H9 (cell line): ENCODE measurements at places on chromosomes 16 and 17. TPM values are rescaled to one million over a fixed set of nuclear protein-coding genes. Genes with fewer than 3 reads are reported as not detected.

GRCh38 chr17:16155536-16155935 is 59.8 kb downstream of the NCOR1 start:
- peaks cover 22% of the 10 kb centered on the region for H3K36me3 ChIP-seq
- no peak for DNase-seq
- no peaks in the 10 kb centered on the region for H3K27me3 ChIP-seq
- H3K4me1 ChIP-seq = no peaks in the 10 kb centered on the region
- H3K4me3 ChIP-seq = no peak overlapping the region

DNA sequence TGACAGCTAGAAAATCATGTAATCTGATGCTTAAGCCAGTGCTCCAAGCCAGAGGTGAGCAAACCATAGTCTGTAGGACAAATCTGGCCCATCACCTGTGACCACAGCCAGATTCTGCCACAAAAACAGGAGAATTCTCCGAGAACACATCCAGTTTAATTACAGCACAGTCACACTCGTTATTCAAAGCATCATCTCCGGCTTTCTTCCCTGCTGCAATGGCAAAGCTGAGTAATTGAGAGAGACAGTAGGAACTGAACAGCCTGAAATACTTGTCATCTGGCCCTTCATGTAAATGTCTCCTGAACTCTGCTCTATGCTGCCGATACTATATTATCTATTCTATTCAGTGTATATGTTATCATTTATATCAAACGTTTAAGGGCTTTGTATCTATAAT is 121.4 kb upstream of the FOXF1 start:
- H3K27me3 ChIP-seq = no peaks in the 10 kb centered on the region
- no peak for DNase-seq
- 0 out of 2 replicates have a peak, but pooled peaks cover under 1% of the 10 kb centered on the region for H3K4me1 ChIP-seq
- no peak overlapping the region for H3K27ac ChIP-seq

- no peaks in the 10 kb centered on the region; the same call in 1 of the 2 replicates for H3K27me3 ChIP-seq
- H3K36me3 ChIP-seq = peaks cover 33% of the 10 kb centered on the region
- no peaks in the 10 kb centered on the region for H3K4me1 ChIP-seq
- H3K4me3 ChIP-seq = peak overlapping the region; percentile 54; the same call in 1 of the 2 replicates
These were observed 2.2 kb downstream of the BCKDK start for GRCh38 chr16:31110106-31111034.

DNA sequence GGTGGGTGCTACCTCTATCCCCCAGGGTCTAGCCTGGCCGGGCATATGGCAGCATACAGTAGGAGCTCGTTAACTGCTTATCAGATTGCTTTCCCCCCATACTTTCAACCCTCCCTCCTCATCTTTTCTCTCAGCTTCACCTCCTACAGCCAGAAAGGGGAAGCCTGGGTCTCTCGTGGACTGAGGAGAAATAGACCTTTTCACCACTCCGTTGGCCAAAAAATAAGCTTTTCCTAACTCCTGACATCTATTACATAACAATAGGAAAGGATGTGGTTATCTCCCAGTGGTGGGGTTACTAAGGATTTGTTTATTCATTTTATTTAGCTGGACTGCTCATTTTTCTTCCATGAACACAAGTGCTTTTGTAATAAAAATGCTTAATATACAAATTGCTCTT is 9.0 kb upstream of the CXCL16 start:
- no peak overlapping the region for H3K4me3 ChIP-seq
- DNase-seq = no peak
- no peaks in the 10 kb centered on the region for H3K36me3 ChIP-seq
- H3K4me1 ChIP-seq = no peaks in the 10 kb centered on the region
- no peak overlapping the region for H3K27ac ChIP-seq

GRCh38 chr17:45341533-45342158 is 24.8 kb upstream of the MAP3K14 start:
- no peaks in the 10 kb centered on the region; the same call in 1 of the 2 replicates for H3K4me1 ChIP-seq
- H3K27me3 ChIP-seq = no peaks in the 10 kb centered on the region
- no peaks in the 10 kb centered on the region; the same call in 1 of the 2 replicates for H3K36me3 ChIP-seq

FOXL1 gene
- total RNA-seq = 0.09 and 0.18 TPM in 2 replicates

HAP1 gene
- total RNA-seq = 2.2 and 2.5 TPM in 2 replicates

DNA sequence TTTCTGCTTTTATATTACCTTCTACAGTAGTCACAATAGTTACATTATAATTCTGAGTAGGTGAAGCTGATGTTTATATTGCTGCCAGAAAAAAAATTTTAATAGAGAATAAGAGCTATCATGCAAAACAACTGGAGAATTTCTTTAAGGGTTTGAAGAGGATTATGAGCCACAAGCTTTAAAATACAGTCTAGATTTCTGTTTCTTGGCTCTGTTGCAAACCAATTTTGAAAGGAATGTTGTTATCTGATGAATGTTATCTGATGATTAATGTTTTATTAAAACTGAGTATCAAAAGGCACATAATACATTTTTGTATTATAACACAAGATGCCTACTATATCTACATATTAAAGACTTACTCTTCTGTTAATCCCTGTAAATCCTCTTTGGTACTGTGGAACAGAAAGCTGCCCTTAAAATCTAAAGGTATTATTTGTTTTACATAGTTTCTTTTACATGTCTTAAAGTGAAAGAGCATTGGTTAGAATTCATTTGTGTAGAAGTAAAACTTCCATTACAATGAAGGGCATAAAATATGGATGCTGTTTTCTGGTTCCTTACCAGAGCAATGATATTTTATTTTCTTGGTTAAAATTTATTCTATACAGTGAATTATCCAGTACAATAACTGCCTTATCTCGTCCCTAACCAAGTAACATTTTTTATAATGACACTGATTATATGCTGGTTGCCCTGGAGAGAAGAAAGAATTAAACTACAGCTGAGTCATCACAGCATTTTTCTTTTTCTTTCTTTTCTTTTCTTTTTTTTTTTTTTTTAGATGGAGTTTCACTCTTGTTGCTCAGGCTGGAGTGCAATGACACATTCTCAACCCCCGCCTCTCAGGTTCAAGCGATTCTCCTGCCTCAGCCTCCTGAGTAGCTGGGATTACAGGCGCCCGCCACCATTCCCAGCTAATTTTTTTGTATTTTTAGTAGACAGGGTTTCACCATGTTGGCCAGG is 205.7 kb downstream of the TANC2 start:
- H3K36me3 ChIP-seq = peaks cover 3% of the 10 kb centered on the region; the same call in 1 of the 2 replicates
- H3K27me3 ChIP-seq = no peaks in the 10 kb centered on the region
- no peak for DNase-seq
- H3K4me1 ChIP-seq = no peaks in the 10 kb centered on the region
- no peak overlapping the region for H3K27ac ChIP-seq

GRCh38 chr17:46212634-46213435 is 19.6 kb upstream of the KANSL1 start:
- no peaks in the 10 kb centered on the region for H3K27me3 ChIP-seq
- DNase-seq = peak; percentile 73
- H3K27ac ChIP-seq = no peak overlapping the region
- H3K4me1 ChIP-seq = no peaks in the 10 kb centered on the region

DNA sequence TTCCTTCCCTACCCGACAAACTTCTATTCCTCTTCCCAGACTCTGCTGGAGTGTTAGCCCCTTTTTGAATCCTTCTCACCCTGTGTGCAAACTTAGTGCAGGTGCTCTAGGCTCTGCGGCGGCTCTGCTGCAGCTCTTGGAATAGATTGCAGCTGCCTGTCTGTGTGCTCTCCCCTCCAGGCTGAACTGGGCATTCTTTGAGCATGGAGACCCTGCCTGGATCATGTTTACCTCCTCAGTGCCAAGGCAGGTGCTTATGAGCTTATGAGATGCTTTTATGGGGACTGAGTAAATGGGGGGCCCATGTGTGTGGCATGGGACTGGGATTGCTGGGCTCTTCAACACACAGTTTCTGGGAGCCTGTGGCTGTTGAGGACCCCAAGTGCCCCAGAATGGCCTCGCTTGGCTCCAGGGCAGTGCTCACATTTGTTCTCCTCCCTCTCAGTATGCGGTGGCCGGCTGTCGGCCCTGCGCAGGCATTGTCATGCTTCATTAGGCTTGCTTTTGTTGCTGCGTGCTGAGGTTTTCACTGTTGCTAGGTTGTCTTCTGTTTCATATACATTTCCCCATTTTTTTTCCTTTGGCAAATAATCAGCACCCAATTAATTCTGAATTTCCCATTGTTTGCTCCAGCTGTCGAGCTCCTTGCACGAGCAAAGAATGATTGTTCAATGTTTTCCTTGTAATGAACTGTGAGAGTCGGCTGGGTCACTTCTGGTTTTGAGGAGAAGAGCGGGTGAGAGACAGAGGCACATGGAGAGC is 185.5 kb upstream of the NLRP1 start:
- no peaks in the 10 kb centered on the region for H3K27me3 ChIP-seq
- H3K4me1 ChIP-seq = no peaks in the 10 kb centered on the region; the same call in 1 of the 2 replicates
- no peaks in the 10 kb centered on the region for H3K36me3 ChIP-seq
- DNase-seq = peak; percentile 55

- no peak overlapping the region for H3K27ac ChIP-seq
- no peaks in the 10 kb centered on the region for H3K27me3 ChIP-seq
- peaks cover 10% of the 10 kb centered on the region; the same call in 1 of the 2 replicates for H3K4me1 ChIP-seq
- no peak overlapping the region for H3K4me3 ChIP-seq
- DNase-seq = no peak
These were observed 23.7 kb downstream of the YPEL2 start for GRCh38 chr17:59355030-59355701.

DNA sequence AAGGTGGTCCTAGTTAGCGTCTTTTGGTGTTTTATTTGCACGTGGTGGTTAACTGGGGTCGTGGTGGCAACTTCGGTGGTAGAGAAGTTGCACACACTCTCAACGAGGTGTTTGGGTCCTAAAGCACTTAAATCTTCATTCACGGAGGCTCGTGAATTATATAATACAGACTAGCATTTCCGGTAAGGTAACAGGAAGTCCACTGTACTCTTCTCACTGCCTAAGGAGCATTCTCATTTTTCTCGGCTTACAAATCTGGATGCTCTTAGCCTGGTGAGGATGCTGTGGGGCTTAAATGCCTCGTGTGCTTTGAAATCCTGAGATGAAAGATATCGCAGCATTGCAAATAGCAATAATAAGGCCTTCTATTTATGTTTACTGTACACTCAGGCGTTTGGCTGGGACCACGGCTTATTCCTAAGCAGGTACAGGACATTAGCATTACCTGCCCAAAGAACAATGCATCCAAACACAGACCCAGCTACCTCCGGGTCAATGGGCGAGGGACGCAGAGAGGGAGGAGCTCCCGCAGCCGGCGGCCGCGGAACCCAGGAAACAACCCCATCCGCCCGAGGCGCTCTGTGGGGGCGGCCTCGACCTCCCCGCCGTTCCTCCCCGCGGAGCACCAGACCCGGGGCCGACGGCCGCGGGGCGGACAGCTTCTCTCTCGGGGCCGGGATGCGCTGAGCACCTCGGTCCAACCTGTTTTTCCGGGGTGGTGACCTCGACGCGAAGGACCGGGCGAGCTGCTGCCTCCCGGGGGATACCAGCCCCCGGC is 856 bp downstream of the DNAJA2 start:
- H3K27ac ChIP-seq = no peak overlapping the region
- peaks cover 46% of the 10 kb centered on the region for H3K36me3 ChIP-seq
- H3K27me3 ChIP-seq = no peaks in the 10 kb centered on the region

GRCh38 chr17:30429155-30429554 is 48.1 kb upstream of the GOSR1 start:
- H3K27me3 ChIP-seq = no peaks in the 10 kb centered on the region
- H3K4me1 ChIP-seq = peaks cover 6% of the 10 kb centered on the region; the same call in 1 of the 2 replicates
- no peak overlapping the region for H3K27ac ChIP-seq
- DNase-seq = no peak

DNA sequence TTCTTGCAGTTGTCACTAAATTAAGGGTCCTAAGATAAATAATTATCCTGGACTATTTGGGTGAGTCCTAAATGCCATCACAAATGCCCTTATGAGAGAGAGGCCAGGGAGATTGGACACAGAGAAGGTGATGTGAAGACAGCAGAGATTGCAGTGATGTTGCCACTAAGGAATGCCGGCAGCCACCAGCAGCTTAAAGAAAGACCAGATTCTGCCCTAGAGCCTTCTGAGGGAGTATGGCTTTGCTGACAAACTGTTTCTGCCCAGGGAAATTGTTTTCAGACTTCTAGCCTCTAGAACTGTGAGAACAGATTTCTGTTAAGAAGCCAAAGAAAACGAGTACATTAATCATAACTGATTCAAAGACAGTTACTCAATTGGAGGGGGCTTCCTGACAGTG is 10.0 kb upstream of the ZNF23 start:
- no peak overlapping the region for H3K27ac ChIP-seq
- no peaks in the 10 kb centered on the region for H3K4me1 ChIP-seq
- H3K36me3 ChIP-seq = no peaks in the 10 kb centered on the region
- DNase-seq = no peak
- no peaks in the 10 kb centered on the region for H3K27me3 ChIP-seq
- H3K4me3 ChIP-seq = no peak overlapping the region

- no peak overlapping the region for H3K4me3 ChIP-seq
- no peaks in the 10 kb centered on the region for H3K27me3 ChIP-seq
These were observed 15.7 kb downstream of the CAVIN1 start for GRCh38 chr17:42407289-42407836.

PSME3 gene
- total RNA-seq = 205 and 222 TPM in 2 replicates
